Inflammatory macrophage treated with lipopolysaccharide for 1 hour (primary cell): ENCODE measurements at places on chromosomes 5 and 9.

DNA sequence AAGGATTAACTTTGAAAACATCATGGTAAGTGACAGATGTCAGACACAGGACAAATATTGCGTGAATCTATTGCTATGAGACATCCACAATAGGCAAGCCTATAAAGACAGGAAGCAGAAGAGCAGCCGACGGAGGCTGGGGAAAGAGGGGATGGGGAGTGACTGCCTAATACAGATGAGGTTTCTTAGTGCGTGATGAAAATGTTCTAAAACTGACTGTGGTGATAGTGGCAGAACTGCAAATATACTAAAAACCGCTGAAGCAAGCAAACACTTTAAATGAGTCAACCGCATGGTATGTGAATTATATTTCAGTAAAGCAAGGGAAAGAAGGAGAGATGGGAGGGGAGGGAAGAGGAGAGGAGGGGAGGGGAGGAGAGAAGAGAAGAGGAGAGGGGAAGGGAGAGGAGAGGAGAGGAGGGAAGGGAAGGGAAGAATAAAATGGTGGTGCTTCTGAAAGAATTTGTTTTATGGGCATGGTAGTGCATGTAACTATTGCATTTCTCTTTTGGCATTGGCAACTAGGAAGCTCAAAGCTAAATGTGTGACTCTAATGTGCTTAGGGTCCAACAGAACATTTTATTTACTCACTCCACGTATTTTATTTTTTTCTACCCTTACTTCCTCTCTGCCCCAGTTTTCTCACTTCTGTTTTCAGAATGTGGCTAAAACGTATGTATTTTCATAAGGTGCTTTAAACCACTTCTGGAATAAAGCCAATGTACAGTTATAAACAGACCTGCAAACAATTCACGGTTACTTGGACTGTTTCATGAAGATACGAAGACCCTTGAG is 21.3 kb downstream of the AKNA start:
- DNase-seq: no peak

GRCh38 chr5:56409331-56410190 is 176.4 kb upstream of the ANKRD55 start:
- peak; percentile 91 for DNase-seq

GRCh38 chr5:69042500-69042899 is 51.3 kb upstream of the SLC30A5 start:
- DNase-seq: no peak

- no peak for DNase-seq
Measured at GRCh38 chr5:141211-141610, 49.2 kb downstream of the PLEKHG4B start.

- no peak for DNase-seq
Measured at GRCh38 chr9:113452113-113452605, 11.4 kb upstream of the RGS3 start.

- no peak for DNase-seq
Measured at GRCh38 chr5:77168879-77169244, 41.6 kb upstream of the PDE8B start.

GRCh38 chr9:682633-683508 is 158.6 kb upstream of the DMRT1 start:
- DNase-seq: no peak

- no peak for DNase-seq
Measured at GRCh38 chr9:71465392-71465791, 302.9 kb downstream of the CEMIP2 start.

DNA sequence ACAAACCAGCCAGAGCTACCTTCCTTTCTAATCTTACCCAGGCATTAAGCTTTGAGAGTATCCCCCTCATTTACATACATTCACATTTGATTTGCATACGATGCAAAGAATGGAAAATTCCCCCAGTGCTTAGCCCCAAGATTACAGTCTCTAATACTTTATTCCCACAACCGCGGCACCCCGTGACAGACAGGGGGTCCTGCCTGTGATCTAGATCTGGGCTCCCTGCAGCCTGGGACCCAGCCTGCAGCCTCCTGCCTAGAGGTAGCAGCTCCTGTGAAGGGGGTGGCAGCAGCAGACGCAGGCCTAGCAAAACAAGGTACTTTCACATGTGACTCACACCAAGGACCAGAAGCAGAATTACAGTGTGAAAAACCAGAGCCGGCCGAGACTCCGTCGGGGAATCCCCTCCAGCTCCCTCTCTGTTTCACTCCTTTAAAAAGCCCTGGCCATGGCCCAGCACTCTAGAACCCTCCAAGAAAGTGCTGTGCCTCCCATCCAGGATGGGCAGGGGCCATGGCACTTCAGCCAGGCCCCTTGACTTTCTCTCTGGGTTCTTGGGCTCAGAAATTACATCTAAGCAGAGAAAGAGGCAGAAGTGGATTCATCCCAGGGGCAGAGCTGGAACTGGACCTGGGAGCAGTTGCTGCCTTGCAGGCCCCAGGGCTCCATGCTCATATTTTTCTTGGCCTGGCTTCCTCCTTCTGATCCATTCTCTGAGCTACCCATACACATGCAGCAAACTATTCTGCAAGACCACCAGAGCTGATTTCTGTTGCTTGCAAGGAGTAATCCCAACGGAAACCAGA is 14.0 kb upstream of the TCF7 start:
- DNase-seq: no peak

DNA sequence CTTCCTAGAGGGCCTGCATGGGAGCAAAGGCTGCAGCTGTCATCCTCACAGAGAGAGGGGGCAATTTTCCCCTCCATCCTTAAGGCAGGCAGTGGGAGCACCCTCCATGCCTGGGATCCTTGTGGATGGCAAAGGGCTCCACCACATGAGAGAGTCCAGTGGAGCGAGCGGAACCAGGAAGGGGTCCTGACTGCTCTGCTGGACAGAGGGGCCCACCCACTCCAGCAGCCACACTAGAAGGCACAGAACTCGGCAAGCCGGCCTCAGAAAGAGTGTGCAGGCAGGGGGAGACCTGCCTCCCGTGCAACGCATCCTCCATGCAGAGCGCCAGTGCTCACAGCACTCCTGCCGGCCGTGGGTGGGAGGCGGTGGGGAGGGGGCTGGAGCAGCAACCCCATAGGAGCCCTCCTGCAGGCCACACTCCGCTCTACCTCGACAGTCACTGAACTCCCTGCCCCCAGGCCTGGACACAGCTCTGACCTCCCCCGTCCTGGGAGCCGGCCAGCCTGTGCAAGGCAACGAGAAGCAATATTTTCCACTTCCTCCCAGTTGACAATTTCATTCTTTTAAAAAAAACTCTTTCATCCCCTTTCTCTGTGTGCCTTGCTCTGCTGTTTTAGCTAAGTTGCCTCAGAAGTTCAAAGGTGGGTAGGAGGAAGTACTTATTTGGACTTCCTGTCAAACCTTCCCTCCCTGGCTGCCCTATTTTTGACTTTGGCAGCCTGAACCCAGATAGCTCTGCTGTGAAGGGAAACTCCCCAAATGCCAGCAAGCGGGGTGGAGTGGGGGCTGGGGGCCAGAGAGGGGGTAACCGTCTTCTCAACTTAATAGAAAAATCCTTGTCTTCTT is 5.3 kb upstream of the LCP2 start:
- peak; percentile 86 for DNase-seq

DNA sequence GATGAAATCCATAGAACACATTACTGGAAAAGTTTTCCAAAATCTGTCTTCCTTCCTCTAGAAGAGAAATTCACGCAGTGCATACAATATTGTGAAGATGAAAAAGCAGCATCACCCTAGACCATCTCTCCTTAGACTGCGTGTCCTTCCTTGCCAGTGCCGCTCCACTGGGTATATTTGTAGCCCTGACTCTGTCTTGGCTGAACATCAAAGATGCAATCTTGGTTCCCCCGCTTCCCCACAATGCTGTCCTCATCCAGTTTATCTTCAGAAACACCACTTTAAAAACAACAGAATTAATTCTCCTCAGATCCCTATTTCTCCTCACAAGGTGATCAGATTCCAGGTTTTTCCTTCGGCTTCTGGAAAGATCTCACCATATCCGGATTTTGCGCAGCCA is 53.9 kb downstream of the ROR2 start:
- DNase-seq: no peak

DNA sequence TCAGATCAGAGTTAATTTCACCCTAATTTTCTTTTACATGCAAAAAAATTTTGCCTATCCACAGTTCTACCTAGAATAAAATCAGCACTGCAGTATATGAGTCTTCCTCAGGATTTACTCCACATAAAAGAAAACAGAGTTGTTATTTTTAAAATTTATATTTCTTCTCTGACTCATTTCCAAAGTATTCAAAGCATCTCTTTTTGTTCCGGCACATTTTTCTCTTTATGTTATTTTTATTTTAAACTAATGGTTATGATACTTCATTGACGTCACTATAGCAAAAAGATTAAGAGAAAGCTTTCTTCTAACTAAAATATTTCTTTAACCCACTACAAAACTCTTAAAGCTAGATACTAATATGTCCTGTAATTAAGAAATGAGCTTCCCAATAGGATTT is 590.4 kb downstream of the PRELID2 start:
- no peak for DNase-seq

- DNase-seq: no peak
Measured at GRCh38 chr5:180128671-180129261, 57.2 kb upstream of the RNF130 start.

DNA sequence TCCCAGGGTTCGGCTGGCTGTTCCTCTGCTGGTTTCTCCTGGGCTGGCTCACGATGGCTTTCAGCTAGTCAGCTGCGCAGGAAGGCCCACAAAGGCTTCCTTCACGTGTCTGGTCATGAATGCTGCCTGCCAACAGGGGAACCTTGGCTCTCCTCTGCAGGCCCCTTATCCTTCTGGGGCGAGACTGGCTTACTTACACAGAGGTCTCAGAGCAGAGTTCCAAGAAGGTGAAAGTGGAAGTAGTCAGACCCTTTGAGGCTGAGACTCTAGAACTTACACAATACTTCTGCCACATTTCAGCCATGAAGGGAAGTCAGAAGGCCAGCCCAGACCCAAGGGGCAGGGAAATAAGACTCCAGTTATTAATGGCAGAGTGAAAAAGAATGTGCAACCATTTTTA is 99.5 kb downstream of the LHFPL2 start:
- peak; percentile 87 for DNase-seq

DNA sequence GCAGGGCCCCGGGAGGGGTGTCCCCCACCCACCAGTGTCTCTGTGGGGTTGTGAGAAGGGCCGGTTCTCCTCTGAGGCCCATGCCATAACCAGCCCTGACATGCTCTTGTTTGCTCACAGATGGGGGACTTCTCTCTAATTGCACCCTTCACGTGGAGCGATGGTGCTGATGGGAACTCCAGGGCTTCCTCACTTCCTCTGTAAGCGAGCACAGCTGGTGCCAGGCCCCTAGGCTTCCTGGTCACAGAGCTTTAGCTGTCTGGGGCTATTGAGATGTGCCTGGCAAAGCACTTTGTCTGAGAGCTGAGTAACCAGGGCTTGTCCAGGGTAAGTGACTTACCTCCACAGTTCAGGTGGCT is 36.4 kb downstream of the PHF2 start:
- DNase-seq: peak; percentile 36

DNA sequence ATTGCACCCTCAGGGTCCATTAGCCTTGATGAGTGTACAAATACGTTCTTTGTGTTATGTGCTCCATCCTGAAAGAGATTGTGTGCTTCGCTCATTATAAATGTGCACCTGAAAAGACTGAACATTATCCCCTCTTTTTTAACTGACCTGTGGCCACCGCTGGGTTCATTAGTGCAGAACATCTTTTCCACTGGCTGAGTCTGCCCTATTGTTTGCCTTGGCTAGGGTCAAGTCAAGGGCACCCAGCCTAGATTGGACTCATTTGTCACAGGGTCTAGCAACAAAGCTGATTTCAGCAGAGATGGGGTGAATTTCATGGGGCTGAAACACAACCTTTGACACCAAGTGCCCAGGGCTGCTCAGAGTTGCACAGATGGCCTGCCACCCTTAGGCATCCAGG is 764.1 kb upstream of the ARRDC3 start:
- no peak for DNase-seq

- DNase-seq: no peak
Measured at GRCh38 chr5:172645271-172646055, 4.4 kb downstream of the NEURL1B start.

DNA sequence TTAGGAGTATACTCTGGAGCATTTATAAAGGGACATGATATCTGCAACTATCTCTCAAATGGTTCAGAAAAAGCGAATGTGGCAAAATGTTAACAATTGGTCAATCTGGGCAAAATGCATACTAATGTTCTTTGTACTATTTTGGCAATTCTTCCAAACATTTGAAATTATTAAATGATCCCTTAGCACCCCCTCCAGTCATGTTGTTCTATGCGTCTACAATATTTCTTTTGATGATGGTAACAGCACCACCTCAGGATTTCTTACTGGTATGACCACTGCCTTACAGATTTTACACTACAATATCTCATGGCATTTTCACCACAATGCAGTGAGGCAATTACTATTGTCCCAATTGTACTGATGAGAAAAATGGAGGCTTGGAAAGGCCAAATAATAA is 52.9 kb upstream of the TRIO start:
- no peak for DNase-seq
